NCI-H1694 treated with DMSO at 0.1 percent for 48 hours (cell line): ENCODE measurements at places on chromosomes 2 and 18.

GRCh38 chr18:27735117-27735516, 441.8 kb downstream of the CDH2 start:
- DNase-seq = no peak

DNA sequence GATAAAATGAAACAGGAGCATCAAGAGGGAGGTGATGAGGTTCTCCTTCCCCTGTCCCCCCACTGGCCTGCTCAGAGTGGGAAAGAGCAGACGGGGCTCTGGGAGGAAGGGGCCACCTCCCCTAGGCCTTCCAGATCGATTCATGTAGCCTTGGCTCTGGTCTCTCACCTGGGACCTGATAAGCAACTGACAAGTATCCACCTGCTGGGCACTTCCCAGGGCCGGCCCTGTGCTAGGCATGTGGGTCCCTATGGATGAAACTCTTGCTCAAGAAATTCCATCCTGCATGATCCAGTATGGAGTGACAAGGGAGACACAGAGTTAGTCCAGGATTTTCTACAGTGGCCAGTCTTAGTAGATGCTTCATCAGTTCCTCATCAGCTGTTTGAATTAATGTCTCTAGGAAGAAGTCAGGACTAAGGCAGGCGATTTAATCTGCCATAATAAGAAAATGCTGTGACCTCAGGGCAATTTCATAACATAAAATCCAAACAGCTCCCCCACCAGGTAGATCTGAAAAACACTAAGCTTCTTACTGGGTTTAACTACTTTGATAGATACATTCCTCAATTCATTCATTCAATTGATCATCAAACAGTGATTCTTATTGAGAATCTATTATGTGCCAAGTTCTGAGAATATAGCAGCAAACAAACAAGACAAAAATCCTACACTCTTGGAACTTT, 44.7 kb upstream of the ZFP36L2 start:
- no peak for DNase-seq

- no peak for DNase-seq
Observed at GRCh38 chr2:42063431-42064171, 15.8 kb downstream of the PKDCC start.

DNA sequence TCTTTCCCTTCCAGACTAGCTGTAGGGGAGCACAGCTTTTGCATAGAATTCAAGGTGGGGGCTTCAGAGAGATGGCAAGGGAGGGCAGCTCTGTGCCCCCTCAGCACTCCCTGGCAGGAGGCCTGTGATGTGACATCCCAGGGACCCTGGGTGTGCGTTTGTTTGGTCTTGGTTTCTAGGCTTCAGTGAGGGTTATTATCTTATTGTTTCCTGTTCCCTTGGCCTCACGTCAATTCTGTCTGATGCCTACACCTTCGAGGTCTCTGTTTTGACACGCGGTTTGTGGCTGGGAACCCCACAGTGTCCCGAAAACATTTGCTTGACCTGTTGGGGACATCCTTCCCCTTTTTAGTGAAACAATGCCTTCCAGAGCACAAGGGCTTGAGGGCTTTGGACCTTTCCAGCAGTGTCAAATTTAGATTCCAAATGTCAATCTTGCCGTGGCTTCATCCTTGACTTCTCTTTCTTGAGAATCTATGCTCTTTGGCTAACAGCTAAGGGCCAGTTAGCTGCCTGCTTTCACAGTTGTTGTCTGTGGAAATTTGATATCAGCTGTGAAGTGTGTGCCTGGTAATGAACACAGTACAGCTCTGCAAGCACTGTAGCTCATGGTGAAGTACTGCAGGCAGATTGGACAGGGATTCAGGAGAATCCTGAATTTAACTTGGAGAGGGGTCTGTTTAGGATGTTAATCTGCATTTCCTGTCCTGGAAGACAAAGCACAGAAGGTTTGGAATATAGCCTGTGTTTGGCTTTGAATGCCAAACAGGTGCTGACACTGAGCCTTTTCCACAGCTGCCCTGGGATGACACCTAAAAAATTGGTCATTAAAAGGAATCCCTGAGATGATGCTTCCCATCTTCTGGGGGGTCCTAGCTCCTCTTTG, 108.2 kb upstream of the CXCR4 start:
- no peak for DNase-seq

DNA sequence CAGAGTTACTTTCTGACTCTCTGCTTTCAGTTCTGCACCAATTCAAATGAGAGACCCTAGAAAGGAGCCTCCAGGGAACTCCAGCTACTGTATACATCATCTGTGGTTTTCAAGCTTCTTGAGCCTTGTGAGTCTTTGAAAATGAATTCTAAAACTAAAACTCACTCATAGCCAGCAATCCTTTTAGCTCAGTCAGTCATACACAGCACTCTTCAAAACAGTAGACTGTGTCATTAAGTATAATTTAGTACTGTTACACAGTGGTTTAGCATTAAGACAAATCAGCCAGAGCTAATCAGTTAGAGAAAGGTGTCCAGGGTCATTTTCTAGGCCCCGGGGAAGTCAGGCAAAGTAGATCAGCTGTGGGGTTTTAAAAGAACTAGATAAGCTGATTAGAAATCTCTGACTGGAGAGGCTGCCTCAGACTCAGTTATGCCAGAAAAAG, 322.1 kb upstream of the THUMPD2 start:
- DNase-seq = no peak

GRCh38 chr2:100745604-100746003, 74.3 kb upstream of the NPAS2 start:
- DNase-seq = no peak
